ENCODE measurements at places on chromosomes 2 and 18.

DNA sequence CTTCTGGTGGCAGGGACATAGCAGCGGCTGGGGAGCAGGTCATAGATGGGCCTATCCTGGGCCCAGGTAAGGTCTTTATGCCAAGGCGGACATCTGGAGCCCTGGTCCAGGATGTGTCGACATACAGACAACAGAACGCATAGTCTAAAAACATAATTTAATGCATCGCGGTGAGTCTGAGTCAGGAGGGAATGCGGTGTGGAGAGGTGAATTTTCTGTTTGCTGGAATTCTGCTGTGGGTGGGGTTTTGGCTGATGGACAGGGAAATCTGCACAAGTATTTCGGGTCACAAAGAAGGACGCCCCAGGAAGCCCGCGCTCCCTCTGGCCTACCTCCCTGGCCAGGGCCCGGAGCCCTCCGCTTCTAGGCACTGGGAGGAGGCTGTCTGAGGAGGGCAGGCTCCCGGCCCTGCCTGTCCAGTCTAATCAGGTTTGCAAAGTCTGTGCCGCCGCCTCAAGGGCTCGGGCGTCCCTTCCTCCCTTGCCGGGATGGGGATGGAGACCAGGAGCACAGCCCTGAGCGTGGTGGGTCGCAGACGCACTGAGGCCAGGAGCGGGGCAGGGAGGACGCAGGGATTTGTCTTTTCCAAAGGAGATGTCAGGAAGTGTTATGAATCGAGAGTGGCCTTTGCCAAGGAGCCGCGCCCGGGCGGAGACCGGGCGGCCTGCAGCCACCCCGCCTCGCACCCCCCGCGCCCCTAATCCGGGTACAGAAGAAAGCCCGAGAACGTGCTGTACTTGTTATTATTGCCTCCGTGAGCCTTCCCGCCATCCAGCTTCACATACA lies 2.3 kb downstream of the C1QL2 start:
- no peak for DNase-seq

DNA sequence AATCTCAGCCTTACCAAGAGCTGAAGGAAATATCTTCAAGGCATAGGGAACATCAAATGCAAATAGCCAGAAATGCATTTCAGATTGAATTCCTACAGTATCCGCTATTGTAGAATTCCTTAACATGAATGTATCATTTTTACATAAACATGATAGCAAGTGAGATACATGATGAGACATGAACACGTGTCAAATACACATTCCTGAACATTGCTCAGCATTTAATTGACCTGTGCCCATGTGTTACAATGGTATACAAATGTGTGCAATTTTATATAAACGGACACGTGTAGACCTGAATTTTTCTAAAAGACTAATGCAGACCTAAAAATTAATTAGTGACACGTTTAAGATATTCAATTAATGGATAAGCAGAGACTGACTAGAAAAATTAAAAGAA lies 133.0 kb upstream of the TLK1 start:
- DNase-seq, result no peak

DNA sequence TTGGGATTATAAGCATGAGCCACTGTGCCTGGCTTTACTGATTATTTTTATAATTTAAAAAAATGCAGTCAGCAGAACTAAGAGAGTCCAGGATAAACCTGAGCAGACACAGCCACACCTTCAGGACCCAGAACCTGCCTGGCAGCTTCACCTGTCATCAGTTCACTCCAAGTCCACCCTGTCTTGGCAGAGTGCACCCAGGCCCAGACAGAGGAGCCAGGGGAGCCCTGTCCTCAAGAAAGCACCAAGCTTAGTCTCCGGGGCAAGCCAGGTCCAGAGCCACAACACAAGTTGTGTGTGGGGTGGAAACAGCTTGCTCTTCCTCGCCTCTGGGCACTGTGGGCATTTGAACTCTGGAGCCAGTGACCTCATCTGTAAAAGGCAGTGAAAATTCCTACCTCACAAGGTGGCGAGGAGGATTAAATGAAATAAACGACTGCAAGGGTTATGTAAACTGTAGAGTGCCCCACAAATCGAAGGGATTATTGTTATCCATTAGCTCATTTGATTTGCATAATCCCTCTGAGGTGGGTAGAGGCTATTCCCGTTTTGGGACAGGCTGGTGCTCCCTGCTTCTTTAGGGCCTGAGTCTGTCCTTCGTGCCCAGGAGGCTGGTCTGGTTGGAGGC lies 24.7 kb downstream of the MYCN start:
- no peak for DNase-seq

GRCh38 chr2:10307561-10308156 lies 5.0 kb downstream of the HPCAL1 start:
- DNase-seq, result no peak

DNA sequence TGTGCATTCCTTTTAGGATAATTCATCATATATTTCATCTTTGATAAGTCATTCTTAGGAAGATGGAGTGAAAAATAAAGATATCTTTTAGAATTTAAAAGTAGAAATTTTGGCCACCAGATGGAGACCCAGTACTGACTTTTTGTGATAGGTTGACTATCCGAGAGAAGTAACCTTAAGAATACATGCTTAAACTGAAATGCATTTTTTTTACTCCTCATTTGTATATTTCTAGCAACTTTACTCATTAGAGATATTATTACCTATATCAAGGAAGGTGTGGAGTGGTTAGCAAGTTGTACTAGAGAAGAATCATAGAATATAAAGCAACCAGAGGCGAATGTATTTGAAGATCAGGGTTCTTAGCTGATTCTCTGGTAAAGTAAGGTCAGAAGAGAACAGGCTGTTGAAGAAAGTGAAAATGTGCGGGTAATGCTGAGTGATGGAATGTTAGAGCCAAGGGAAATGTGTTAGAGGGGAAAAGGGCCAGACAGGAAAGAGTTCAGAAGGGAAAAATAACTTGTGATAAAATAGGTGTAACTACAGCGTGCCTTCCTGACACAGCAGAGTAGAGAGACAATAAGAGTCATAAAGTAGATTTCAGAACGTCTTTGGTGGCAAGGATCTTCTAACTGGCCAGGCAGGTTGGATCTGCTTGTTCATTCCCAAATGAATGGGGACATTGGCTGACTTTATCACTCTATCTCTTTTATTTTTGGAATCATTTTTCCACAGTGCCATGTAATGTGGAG lies 52.3 kb downstream of the TDRD15 start:
- peak; percentile 20 for DNase-seq

DNA sequence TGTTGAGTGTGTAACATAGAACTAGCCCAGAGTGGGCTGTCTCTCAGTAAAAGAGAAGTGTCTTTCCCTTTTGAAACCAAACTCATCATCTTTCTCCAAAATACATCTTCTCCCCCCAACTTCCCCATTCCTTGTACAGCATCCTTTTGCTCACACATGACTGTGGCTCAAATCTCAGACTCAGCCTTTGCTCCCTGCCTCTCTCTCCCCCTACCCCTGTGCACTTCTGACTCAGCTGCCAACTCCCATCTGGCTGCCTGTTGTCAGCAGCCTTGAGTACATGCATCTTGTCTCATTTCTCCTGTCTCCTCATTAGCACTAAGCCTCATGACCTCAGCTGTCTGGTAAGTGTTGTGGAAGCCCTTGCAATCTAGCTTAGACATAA lies 18.1 kb upstream of the MGAT4A start:
- peak; percentile 12 for DNase-seq

DNA sequence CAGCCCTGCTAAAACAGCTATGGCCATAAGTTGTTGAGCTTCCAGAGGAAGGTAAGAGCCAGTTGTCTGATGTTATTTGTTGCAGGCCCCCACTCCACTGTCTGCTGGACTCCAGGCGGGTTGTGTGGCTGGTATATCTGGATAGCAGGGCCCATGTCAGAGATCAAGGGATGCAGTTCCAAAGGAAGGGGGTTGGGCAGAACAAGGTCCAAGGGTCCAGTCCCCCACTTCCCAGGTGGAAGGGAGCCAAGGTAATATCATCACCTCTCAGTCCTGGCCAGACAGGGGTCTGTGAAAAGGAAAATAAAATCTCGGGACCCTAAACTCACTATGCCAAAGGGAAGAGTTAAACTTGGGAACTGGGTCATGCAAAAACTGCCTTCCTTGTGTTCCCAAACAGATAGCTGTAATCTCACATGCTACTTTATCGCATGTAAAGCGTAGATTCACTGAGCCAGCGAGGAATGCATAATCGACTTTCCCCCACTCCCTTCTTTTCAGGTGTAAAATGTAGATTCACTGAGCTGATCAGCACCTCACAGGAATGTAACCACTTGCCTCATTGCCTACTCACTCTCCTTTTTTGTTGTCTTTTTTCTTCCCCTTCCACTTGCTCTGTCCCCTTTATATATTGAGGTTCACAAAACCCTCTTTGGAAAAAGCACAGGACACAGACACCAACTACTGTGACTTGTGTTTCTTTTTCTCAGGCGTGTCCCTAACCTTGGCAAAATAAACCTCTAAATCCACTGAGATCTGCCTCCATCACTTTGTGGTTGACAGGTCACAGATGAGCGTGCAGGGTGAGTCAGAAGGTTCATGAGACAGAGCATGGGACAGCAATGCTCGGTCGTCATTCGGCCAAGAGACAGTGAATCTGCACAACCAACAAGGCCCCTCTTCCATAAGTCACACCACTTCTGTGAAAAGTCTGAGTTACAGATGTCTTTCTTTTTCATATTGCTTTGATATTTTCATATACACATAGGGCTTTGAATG lies 255.3 kb upstream of the SIX2 start:
- DNase-seq, result peak; percentile 49

All from RKO (cell line).